ENCODE measurements at places on chromosomes 6 and 20. TPM values are rescaled to one million over a fixed set of nuclear protein-coding genes. Genes with fewer than 3 reads are reported as not detected.

AAR2 gene
- 31.2 TPM for polyA plus RNA-seq

DNA sequence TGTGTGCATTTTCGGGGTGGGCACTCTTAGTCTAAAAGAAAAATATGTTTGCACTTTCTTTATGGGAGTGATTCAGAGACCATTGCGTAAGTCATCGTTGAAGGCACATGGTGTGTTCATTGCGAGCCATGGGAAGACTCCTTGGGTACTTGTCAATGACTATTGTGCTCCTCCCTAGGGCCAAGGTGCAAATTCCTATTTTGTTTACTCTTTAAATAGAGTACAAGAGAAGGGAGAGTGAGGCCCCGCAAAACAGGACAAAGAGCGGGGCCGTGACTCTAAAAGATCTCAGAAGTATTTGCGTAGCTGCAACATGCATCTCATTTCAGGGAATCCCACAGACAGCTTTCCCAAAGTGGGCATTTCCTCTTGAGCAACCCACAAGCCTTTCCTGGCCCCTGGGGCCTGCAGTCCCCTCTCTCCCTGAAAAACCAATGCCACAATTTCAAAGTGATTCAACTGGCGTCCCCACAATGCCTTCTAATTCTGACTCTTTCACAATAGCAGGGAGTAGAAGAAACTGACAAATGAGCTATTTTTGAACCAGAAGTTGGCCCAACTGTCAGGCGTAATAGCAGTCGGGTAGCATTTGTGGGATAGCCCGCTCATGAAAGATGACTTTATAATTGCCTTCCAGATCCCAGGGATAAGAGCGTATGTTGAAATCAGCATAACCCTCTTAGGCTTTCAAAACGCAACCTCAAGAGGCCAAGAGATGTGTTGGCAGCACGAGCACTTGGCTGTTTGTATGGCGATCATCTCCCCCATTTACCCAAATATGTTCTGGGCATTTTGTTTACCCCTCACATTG, 277.9 kb upstream of the BMP2 start:
- no peaks in the 10 kb centered on the region for H3K36me3 ChIP-seq
- H3K4me3 ChIP-seq, result no peak overlapping the region
- DNase-seq, result peak; percentile 95
- H3K27ac ChIP-seq, result no peak overlapping the region
- H3K27me3 ChIP-seq, result no peaks in the 10 kb centered on the region
- H3K4me1 ChIP-seq, result peaks cover 46% of the 10 kb centered on the region

GRCh38 chr20:39278230-39278788, 316.2 kb downstream of the DHX35 start:
- no peaks in the 10 kb centered on the region for H3K4me1 ChIP-seq
- H3K27ac ChIP-seq, result no peak overlapping the region
- DNase-seq, result no peak
- H3K27me3 ChIP-seq, result no peaks in the 10 kb centered on the region
- no peaks in the 10 kb centered on the region for H3K36me3 ChIP-seq
- no peak overlapping the region for H3K4me3 ChIP-seq

GRCh38 chr20:57398231-57398821, 7.1 kb downstream of the RBM38 start:
- H3K27ac ChIP-seq, result peak overlapping the region; percentile 0
- no peak for DNase-seq
- peaks cover 9% of the 10 kb centered on the region for H3K4me1 ChIP-seq
- H3K4me3 ChIP-seq, result no peak overlapping the region
- peaks cover 34% of the 10 kb centered on the region for H3K36me3 ChIP-seq
- H3K27me3 ChIP-seq, result no peaks in the 10 kb centered on the region

GRCh38 chr20:58584881-58585752, 66.0 kb upstream of the STX16 start:
- H3K4me1 ChIP-seq, result no peaks in the 10 kb centered on the region
- peak; percentile 73 for DNase-seq
- no peaks in the 10 kb centered on the region for H3K36me3 ChIP-seq
- no peak overlapping the region for H3K27ac ChIP-seq

DNA sequence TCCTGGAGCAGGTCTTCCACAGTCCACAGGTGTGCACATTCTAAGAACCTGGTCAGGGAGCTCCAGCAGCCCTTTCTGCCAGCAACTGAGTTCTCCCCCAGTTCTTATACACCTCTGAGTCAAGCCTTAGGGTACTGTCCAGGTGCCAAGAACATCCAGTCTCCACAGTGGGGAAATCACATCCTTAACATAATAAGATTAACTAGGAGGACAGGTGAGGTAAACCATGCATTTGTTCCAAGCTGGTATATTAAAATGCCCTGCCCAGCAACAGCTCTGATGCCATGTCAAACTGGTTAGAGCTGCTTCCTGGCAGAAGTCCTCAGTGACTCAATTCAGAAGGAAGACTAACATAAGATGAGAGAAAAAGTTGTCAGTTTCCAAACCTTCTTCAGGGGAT, 303.9 kb upstream of the SGK1 start:
- no peak overlapping the region for H3K27ac ChIP-seq
- no peaks in the 10 kb centered on the region for H3K36me3 ChIP-seq
- no peaks in the 10 kb centered on the region for H3K27me3 ChIP-seq
- H3K4me3 ChIP-seq, result no peak overlapping the region
- H3K4me1 ChIP-seq, result no peaks in the 10 kb centered on the region

GRCh38 chr6:117616391-117617209, 14.3 kb upstream of the GOPC start:
- H3K4me1 ChIP-seq, result no peaks in the 10 kb centered on the region
- H3K27ac ChIP-seq, result no peak overlapping the region
- no peaks in the 10 kb centered on the region for H3K36me3 ChIP-seq
- DNase-seq, result no peak

- no peaks in the 10 kb centered on the region for H3K4me1 ChIP-seq
- no peaks in the 10 kb centered on the region for H3K27me3 ChIP-seq
- H3K36me3 ChIP-seq, result no peaks in the 10 kb centered on the region
- no peak for DNase-seq
These were observed 59.2 kb upstream of the PIM1 start for GRCh38 chr6:37110500-37111461.

Measured in lung (tissue), 17 donors.